ENCODE measurements at places on chromosomes 12 and 14.

- no peak for DNase-seq
Measured at GRCh38 chr12:114674251-114675047, 9.5 kb downstream of the TBX3 start.

DNA sequence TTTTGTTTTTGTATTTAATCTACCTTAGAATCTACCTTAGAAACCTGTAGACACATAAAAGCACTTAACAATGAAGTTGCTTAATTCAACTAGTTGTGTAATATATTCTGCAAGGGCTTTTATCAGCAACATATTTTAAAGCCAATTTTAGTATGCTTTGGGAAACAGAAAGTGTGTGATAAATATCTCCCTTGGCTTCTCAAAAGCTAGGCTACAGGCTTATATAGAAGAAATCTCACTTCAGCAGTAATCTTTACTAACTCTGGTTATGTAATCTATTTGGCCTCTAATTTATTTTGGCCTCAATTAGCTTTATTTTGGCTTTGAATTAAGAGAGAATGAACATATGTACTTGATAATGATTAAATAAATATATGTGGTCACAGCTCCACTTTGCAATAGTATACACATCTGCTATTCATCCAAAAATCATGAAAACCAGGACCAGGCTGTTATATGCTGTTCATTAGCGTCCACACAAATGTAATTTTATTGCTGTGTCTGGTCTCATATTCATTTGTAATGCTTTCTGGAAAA lies 37.2 kb downstream of the LRP6 start:
- DNase-seq: no peak

GRCh38 chr12:127145929-127146789 lies 1120.8 kb upstream of the TMEM132C start:
- peak; percentile 79 for DNase-seq

DNA sequence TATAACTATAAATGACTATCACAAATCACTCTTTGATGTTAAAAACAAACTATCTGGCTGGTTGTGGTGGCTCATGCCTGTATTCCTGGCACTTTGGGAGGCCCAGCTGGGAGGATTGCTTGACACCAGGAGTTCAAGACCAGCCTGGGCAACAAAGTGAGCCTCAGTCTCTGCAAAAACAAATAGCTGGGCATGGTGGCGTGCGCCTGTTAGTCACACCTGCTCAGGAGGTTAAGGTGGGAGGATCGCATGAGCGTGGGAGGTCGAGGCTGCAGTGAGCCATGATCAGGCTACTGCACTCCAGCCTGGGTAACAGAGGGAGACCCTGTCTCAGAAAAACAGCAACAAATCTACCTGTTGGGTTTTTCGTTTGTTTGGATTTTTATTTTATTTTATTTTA lies 5.4 kb downstream of the TXNRD1 start:
- DNase-seq: no peak

DNA sequence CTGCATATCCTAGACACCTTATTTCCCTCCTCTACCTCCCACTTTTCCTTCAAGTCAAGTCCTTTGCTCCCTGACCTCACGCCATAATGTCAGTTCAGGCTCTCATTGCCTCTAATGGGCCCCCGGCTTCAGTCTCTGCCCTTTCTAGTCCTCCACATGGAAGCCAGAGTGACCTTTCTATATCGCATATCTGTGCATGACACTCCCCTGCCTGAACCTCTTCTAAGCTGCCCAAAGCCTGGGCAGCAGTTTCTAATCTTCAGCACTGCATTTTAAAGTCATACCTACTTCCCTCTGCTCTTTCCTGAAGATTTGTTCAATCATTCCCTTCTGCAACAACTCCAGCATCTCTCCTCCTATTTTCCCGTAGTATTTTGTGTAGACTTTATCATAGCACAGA lies 45.5 kb downstream of the ESR2 start:
- no peak for DNase-seq

- no peak for DNase-seq
Measured at GRCh38 chr12:132270969-132271754, 58.2 kb downstream of the GALNT9 start.

- no peak for DNase-seq
Measured at GRCh38 chr12:104623883-104624282, 167.1 kb downstream of the CHST11 start.

GRCh38 chr14:20617138-20618003 lies 24.1 kb downstream of the OR6S1 start:
- DNase-seq: no peak

DNA sequence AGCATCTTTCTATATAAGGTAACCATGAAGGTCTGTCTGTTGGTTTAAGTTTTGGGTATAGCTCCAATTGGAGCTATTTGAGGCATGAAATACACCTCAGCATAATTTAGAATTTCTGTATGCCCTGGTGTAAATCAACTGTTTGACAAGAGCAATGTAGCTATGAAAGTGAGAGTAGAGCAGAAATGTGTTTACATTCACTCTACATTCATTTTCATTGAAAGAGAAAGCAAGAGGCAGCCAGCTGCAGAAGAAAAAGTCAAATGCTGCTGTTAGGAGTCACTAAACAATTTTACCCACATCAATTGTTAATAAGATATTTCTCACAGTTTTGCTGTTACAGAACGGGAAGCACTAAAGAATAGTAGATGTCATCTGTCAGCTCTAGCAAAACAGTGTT lies 252.5 kb downstream of the SLC6A15 start:
- no peak for DNase-seq

- no peak for DNase-seq
Measured at GRCh38 chr14:59897757-59898383, 22.1 kb upstream of the LRRC9 start.

- no peak for DNase-seq
Measured at GRCh38 chr14:64671591-64671990, 32.6 kb upstream of the PLEKHG3 start.

- peak; percentile 92 for DNase-seq
Measured at GRCh38 chr14:22871224-22872032, at the start of gene LRP10. Gene LRP10, plus strand, starts transcription at chr14:22871740. Its CDS starts 564 bp downstream, at chr14:22872304.

GRCh38 chr12:69903548-69903947 lies 78.5 kb downstream of the MYRFL start:
- no peak for DNase-seq

- peak; percentile 68 for DNase-seq
Measured at GRCh38 chr14:99737451-99737951, 53.4 kb downstream of the CYP46A1 start.

DNA sequence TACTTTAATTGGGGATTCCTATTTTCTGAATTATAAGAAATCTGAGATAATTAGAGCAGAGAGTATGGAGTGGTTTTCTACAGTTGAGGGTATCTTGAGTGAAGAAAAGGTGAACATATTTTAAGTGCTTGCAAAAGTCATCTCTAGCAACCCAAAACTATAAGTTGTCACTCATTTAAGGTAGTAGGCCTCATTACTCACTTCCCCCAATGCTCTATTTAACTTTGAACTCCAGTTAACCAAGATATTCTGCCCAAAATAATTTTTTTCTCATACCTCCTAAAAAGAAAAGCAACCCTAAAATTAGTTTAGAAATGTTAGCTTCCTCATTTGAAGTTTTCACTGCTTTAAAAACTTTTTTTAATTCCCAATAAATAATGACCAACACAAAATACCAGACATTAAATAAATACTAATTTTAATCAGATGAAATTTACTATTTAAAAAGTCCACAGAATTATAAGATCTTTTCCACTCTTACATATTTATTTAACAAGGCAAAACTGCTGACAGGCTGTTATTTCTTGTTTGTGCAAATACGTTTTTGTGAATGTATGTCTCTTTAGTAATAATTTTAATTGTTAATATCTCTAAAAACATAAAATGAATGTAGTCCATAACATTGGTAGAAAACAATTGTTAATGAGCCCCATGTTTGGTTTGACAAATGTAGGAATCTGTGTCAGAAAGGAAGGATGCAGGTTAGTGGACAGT lies 47.8 kb downstream of the VRK1 start:
- no peak for DNase-seq

- no peak for DNase-seq
Measured at GRCh38 chr12:26112703-26113147, 12.1 kb downstream of the BHLHE41 start.

- DNase-seq: no peak
Measured at GRCh38 chr14:22598896-22599244, 770 bp downstream of the ABHD4 start.

Measured in left ventricle myocardium inferior (tissue), 1 donor.